ACHN (cell line): ENCODE measurements at places on chromosomes 16 and 17.
A peak's percentile ranks its signal among the peaks of the same experiment; 100 is the strongest.

- no peak for DNase-seq
These were observed 256.9 kb downstream of the ENGASE start for GRCh38 chr17:79331492-79331891.

DNA sequence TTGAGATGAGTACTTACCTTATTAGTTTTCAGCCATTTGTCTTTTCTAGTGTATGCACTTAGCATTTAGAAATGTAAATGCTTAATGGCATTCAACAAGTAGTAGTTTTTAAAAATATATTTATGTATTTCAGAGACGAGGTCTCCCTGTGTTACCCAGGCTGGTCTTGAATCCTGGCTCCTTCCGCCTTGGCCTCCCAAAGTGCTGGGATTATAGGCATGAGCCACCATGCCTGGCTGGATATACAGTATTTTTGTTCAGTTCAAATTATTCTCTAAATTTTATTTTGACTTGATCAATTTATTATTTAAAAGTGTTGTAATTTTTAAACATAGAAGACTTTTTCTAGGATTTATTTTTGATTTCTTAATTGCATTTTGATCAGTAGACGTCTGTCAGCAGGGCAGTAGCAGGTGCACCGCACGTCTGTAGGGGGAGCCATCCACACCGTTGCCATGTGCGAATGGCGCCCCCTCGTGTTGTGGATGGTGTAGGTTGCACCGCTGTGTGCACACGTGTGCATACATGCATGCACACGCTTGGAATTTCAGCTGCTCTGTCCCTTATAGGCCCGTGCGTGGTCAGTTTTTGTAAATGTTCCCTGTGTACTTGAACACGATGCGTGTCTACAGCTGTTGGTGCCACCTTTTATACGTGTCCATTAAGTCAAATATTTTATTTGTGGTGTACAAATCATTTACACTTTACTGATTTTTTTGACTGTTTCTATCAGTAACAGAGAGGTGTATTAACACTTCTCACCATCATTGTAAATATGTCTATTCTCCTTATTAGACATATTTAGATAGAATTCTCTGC is 30.6 kb downstream of the RPTOR start:
- DNase-seq = peak; percentile 92

GRCh38 chr17:63420868-63421680 is 25.0 kb downstream of the CYB561 start:
- no peak for DNase-seq

- DNase-seq = no peak
These were observed 38.4 kb upstream of the ARL4D start for GRCh38 chr17:43360376-43360738.

- DNase-seq = no peak
These were observed 105.7 kb downstream of the C17orf67 start for GRCh38 chr17:56727876-56728617.

DNA sequence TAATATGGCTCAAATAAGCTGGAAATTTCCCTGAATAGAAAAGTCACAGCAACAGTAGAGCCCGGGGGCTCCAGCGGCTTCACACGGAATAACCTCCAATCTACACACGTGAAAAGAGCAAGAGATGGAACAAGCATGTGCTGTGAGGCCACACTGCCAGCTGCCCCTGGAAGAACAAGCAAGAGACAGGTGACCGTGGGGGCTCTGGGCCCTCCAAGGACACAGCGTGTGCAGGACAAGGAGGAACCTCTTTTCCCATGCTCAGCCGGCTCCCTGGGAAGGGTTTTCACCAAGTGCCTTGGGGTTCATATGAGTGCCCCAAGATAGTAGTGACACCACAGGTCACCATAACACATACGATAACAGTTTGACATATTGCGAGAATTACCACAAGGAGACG is 110.2 kb upstream of the ZNF750 start:
- DNase-seq = no peak

DNA sequence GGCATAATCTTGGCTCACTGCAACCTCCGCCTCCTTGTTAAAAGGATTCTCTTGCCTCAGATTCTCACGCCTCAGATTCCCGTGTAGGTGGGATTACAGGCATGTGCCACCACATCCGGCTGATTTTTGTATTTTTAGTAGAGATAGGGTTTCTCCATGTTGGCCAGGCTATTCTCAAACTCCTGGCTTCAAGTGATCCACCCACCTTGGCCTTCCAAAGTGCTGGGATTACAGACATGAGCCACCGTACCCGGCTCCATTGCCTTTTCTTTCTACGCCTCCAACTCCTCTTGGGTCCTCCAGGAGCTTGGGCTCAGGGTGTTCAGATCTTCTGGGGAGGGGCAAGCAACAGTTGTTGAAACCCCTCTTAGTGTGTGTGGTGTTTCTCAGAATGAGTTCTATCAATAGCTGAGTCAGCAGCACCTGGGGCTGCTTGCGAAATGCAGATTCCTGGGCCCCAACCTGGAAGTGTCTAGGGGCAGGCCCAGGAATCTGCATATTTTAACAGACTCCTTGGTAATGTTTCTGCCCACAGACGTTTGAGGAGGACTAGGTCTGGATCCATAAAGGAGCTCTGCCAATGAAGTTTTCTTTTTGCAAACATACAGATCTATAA is 31.4 kb downstream of the SEC14L5 start:
- no peak for DNase-seq

DNA sequence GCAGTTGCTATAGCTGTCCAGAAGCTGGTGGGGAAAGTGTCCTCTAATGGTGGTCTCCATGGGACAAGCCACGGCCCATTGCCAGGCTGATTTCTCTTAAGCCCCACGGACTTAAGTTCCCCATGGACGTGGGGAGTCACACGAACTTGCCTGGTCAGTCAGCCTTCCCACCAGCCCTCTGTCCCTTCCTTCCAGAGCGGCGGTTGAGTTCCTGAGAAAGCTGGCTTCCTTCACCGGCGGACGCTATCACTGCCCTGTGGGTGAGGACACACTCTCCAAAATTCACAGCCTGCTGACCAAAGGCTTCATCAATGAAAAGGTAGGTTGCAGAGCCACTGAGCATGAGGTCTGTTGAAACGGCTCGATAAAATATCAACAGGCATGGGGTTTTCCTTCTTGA is 10.0 kb upstream of the SDR42E2 start:
- no peak for DNase-seq

DNA sequence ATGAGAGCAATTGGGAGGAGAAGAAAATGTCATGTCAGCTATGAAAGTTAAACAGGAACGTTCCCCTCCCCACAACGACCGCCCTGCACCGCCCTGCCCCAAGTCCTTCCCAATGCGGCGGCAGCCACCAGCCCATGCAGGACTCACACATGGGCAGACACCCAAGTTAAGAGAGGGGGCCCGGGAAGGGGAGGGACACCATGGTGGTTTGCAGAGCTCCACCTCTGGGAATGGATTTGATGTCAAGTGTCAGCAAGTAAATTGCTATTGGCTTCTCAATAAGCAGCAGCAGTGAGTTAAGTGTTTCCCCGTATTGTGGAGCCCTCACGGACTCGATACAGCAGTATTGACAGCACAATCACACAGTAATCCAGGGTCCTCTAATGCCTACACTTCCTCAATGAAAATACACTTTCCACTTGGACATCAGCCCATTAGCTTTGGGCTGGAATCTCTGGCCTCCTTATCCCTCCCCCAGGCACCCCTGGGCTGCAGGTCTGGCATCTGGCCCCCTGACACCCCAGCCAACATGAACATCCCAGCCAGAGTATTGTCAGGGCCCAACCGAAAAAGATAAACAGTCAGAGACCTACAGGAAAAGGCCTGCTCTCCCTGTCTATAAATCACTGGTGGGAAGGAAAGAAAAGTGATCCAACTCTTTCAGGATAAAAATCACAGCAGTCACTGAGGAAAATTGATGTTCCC is 22.6 kb downstream of the ZFHX3 start:
- no peak for DNase-seq

- peak; percentile 65 for DNase-seq
These were observed 287.6 kb upstream of the GOT2 start for GRCh38 chr16:59021751-59022150.

DNA sequence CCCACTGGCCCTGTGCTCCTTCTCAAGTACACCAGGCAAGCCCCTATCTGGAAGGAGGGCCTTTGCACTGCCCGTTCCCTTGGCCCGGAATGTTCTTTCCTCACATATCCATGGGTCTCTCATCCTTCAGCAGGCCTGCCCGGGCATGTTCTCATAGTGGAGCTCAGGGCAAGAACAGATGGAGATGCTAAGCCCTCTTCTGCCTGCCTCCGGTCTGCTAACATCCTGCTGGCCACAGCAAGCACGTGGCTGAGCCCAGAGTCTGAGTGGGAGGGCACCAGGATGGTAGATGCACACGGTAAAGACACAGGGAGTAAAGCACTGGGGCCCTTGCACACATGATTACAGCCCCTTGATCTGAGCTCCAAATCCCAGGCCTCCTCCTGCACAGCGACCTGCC is 19.8 kb upstream of the ANKRD40CL start:
- DNase-seq = no peak

- DNase-seq = no peak
These were observed 61.8 kb downstream of the ARSG start for GRCh38 chr17:68353111-68353521.

- DNase-seq = no peak
These were observed 22.5 kb downstream of the EIF4A3 start for GRCh38 chr17:80124351-80124981.

DNA sequence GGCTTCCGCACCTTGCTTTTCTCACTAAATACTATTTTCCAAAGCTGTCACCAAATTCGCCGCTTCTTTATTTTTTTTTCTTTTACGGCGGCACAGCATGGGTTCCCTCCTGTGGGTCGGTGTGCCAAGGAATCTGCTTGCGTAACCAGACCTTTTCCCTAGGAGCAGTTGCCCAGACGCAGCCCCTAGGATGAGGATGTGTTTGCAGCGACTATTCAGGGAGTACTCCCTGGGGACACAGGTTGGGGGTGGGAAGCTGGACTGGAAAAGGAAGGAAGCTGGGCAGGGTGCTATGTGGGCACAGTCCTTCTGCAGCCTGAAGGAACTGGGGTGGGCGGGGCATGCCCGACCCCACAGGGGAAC is 49.0 kb upstream of the ZCCHC14 start:
- no peak for DNase-seq

DNA sequence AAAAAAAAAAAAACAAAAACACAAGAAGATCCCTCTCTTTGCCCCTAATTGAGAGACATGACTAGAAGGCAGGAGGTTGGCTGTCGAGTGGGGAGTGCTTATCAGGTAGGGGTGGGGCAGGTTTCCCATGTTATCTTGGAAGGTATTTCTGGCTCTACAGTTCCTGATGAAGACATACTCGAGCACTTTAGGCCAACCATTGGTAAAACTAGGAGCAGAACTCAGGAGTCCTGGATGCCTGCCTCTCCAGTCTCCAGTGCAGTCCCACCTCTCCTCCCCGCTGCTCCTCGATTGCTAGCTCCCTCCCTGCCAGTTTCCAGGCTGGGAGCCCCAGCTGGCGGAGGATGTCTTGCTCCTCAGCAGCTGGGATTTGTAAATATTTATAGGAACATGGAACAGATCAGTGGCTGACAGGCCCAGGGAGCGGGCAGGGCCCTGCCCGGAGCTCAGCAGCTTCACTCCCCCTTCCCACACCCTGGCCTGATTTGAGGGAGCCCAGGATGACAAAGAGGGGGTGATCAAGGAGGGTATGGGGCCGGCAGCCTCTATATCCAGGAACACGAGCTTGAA is 11.4 kb upstream of the C1QL1 start:
- no peak for DNase-seq

DNA sequence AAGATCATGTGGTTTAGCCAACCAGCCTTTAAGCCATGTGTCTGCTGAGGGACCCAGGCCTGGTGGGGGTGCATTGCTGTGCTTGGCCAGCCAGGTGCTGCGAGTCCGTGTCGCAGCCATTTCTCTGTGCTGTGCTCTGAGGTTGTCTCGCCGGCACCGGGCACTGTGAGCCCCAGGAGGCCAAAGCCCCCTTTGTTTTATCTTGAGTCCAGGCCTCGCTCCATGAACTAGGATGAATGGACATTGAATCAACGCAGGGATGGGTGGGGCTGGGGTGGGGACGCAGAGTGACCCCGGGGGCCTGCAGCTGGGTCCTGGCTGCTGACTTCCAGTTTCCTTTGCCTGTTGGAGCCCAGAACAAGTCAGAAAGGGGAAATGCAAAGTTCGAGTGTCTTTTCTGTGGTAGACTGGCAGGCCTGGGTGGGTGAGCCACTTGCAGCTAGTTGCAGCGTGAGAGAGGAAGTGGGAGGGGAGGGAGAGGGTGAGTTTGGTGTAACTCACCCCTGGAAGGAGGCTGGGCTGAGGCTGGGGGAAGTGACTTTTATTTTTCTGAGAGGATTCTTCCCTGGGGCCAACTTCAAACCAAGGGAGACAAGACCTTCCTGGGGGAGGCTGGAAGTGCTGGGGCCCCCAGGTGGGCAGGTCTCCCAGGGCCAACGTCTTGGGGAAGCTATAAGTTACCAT is 324.7 kb downstream of the SEC14L1 start:
- no peak for DNase-seq

GRCh38 chr17:17030515-17031211 is 11.6 kb upstream of the MPRIP start:
- no peak for DNase-seq
